Transverse colon (tissue), 4 donors: ENCODE measurements at places on chromosomes 1 and 21.

GRCh38 chr1:65310078-65310587 lies 790 bp downstream of the DNAJC6 start:
- peak; percentile 9 for DNase-seq

GRCh38 chr1:174269989-174270651 lies 110.8 kb downstream of the RABGAP1L start:
- DNase-seq: no peak

DNA sequence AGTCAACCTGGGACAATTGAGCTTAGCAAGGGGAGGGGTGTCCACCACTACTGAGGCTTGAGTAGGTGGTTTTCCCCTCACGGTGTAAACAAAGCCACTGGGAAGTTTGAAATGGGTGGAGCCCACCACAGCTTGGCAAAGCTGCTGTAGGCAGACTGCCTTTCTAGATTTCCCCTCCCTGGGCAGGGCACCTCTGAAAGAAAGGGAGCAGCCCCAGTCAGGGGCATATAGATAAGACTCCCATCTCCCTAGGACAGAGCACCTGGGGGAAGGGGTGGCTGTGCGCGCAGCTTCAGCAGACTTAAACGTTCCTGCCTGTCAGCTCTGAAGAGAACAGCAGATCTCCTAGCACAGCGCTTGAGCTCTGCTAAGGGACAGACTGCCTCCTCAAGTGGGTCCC lies 758.4 kb downstream of the LTN1 start:
- DNase-seq: no peak

DNA sequence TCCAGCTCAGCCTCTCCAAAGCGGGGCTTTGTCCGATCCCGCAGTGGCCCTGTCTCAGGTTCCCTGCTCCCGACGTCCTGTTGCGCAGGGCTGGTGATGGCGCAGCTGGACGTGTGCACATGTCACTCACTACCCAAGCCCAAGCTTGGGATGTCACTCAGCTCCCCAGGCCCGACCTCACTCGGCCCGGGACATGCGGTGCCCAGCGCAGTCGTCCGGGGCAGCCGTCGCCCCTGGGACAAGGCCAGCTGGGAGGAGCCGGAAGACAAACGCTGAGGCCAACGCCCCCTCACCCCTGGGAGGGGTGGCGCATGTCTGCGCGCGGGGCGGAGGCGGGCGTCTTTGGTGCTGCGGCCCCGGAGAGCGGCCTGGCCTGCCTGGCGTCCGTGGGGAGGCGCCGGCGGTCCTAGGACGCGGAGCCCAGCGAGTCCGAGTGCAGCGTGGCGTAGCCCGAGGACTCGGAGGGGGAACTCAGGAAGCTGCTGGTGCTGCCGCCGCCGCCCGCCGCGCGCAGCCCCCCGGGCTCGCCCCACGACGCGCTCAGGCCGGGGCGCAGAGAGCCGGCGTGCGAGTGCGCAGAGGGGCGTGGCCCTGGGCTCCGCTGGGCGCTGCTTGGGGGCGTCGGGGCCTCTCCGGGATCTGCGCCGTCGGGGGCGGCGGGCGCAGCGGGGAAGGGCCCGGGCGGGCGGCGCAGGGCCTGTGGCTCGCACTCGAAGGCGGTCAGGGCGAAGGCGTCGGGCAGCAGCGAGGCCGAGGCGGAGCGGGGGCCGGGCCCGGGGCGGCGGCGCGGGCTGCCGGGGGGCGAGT lies 5.2 kb downstream of the HES3 start:
- no peak for DNase-seq

DNA sequence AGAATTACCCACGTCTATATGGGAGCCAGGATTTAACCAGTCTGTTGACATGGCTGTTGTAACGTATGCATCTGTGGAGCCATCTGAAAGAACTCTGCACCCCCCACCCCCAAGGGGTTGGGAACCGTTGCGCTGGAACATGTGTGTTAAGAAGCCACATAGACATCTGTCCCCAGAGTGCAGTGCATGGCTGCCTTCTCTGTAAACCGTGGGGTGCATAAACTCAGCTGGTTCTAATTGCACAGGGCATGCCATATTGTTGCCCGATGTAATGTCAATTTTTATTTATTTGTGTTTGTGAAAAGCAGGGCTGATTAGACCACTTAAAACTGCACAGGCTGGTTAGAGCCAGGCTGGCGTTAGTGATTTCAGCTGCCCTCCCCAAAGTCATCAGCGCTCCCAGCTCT lies 70.1 kb upstream of the ROR1 start:
- DNase-seq: no peak

- no peak for DNase-seq
Measured at GRCh38 chr1:98331243-98331642, 330.3 kb upstream of the SNX7 start.

DNA sequence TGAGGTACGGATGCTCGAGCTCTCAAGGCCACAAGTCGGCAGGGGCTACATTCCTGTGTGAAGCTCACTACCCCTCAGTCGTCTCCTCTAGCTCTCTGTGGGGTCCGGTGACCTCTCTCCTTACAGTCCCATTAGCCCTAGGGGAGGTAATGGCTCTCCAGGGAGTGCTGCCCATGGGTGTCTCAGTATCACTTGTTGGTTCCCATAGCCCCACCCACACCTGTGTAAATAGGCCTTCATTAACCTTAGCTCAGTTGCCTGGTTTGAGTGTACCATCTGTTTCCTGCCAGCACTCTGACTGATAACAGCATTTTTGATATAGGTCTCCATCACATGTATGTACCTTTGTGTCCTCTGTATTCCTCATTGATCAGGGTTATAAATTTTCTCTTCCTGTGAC lies 133.2 kb upstream of the KCNJ15 start:
- no peak for DNase-seq

DNA sequence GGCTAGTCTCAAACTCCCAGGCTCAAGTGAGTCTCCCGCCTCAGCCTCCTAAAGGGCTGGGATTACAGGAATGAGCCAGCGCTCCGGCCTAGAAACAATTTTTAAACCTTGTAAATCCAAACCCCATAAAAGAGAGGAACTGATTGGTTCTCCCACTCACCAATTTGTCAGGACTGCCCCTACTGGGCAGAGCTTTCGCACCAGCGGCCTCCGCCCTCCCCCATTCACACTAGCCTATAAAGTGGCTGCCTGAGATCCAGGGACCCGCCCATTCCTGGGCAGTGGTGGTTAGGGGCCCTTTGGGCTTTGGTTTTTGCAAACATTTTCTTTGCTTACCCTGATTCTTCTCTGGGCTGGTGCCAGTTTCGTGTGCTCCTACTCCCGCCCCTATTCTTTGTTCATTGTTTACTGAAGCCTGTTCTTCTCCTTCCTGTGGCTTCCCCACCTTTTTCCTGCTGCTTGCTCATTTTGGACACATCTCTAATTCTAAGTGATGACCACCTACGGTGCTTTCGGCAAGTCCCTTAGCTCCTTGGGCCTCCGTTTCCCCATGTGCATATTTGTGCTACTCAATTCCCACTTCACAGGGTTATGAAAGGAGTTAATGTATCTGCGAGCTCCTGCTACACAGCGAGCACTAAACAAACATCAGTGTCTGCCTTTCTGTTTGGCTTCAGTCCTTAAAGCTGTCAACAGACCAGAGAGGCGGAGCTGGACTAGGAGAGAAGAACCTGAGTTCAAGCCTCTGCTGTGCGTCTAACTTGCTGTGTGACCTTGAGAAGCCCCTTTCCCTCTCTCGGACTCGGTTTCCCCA lies 39.8 kb upstream of the CLIC4 start:
- DNase-seq: peak; percentile 82

GRCh38 chr1:185789501-185790193 lies 55.5 kb downstream of the HMCN1 start:
- DNase-seq: no peak

- peak; percentile 41 for DNase-seq
Measured at GRCh38 chr1:206513312-206514111, 6.2 kb downstream of the RASSF5 start.

GRCh38 chr1:119535381-119535780 lies 28.4 kb downstream of the HSD3B1 start:
- no peak for DNase-seq

GRCh38 chr1:161779393-161779792 lies 13.3 kb downstream of the ATF6 start:
- no peak for DNase-seq

GRCh38 chr1:65189576-65190115 lies 41.6 kb downstream of the AK4 start:
- no peak for DNase-seq

- no peak for DNase-seq
Measured at GRCh38 chr1:114299331-114299975, 145.8 kb upstream of the SYT6 start.

- no peak for DNase-seq
Measured at GRCh38 chr1:115924770-115925169, 51.5 kb upstream of the SLC22A15 start.

- DNase-seq: no peak
Measured at GRCh38 chr1:1001057-1001783, 1.3 kb upstream of the HES4 start.

DNA sequence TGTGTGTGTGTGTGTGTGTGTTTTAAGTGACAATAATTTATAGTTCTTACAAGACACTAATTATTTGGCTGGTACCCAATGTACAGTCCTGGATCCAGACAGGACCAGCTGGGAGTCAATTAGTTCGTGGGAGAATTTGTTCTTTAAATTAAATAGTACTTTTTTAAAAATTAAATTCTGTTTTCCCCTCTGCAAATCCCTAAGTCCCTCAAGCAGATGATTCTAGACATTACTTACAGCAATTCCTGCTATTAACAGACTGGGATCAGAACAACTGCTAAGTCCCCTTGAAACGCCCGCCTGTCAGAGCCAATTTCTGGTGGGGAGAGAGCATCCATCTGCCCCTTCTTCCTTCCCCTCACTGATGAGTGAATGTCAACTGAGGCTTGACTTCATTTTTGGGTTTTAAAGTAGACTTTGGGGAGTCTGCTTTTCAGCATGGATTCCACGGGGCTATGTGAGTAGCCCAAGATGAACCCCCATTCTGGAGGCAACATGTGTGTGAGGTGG lies 83.9 kb downstream of the SMYD2 start:
- no peak for DNase-seq

- no peak for DNase-seq
Measured at GRCh38 chr1:226863446-226863845, 7.0 kb upstream of the PSEN2 start.

- no peak for DNase-seq
Measured at GRCh38 chr1:154581766-154582165, 14.2 kb downstream of the CHRNB2 start.

DNA sequence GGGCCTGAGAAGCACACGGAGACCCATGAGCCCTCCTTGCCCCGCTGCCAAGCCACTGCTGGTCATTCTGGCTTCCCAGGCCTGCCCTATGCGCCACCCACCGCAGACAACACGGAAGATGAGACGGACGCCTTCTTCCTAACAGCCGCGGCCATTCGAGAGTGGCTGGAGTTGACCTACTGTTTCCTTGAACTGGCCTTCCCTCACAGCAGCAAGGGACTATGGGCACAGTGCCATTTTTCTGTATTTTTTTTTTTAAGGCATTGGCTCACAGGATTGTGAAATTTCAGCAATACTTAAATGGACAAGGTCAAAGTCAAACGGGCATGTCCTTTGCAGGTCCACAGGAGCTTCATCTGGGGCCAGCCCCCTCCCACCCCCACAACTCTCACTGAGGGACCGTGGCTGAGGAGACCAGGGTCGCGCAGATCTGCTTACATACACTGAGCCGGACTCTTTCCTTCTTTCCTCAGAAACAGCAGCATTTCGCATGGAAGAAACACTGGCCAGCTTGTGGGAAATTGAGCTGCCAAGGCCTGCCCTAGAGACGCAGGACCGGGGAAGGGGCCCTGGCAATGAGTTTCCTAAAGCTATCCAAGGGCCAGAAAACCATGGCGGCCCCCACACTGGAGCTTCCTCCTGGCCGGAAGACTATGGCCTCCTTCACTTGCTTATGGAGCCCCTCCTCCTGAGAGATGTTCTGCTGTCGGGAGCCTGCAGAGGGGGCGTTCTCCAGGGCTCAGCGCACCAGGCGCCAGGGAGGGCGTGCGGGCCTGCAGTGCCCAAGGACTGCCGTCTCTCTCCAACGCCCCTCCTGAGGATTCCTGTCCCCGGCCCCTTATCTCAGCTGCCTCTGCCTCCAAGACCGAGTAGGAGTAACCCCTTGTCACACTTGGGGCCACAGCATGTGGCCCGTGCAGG lies 98.9 kb downstream of the PGBD5 start:
- no peak for DNase-seq

DNA sequence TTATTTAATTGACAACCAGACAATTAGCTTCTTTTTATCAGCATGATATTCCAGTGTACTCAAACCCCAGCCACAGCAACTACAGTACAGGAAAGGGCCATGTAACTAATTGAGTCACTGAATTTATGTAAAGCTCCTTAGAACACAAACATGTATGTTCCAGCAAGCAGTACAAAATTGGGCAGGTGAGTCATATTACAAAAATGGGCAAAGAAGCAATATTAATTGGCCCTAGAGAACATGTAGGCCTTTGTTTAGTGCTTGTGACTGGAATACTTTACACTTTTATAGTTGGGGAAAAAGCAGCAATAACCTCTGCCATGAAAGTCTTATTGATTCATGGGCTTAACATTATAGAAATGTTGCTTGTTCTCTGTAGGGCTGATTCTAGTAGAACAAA lies 31.8 kb downstream of the CLEC20A start:
- no peak for DNase-seq
